Ovary (tissue), 10 donors: ENCODE measurements at places on chromosomes 13 and 19.
A peak's percentile ranks its signal among the peaks of the same experiment; 100 is the strongest.

DNA sequence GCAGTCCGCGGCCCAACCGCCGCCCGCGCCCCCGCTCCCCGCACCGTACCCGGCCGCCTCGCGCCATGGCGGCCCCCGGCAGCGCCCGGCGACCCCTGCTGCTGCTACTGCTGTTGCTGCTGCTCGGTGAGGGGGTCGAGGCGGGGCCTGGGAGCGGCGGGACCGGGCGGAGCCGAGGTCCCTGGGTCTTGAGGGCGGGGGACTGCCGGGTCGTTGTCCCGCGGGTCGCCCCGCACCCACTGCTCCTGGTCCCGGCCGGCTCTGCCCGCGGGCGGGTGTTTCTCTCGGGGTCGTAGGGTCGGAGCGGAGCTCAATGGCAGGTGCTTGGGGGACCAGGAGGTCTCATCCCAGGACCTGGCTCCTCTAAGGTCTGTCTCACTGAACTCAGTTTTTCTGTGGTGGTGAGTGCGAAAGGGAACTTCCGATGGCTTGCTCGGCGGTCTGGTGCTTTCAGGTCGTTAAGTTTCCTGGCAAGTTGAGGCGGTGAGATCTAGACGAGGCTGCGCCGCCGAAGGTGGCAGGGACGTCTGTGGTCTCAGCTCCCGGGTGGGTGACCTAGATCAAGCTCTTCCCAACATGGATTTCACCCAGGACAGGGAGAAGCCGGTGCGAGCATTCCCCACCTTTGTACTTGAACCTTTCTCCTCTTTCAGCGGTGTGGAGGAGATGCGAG lies 467 bp downstream of the LAMP1 start:
- peak; percentile 27 for DNase-seq

GRCh38 chr19:13848798-13849676 lies 27.9 kb upstream of the NANOS3 start:
- DNase-seq, result peak; percentile 57

DNA sequence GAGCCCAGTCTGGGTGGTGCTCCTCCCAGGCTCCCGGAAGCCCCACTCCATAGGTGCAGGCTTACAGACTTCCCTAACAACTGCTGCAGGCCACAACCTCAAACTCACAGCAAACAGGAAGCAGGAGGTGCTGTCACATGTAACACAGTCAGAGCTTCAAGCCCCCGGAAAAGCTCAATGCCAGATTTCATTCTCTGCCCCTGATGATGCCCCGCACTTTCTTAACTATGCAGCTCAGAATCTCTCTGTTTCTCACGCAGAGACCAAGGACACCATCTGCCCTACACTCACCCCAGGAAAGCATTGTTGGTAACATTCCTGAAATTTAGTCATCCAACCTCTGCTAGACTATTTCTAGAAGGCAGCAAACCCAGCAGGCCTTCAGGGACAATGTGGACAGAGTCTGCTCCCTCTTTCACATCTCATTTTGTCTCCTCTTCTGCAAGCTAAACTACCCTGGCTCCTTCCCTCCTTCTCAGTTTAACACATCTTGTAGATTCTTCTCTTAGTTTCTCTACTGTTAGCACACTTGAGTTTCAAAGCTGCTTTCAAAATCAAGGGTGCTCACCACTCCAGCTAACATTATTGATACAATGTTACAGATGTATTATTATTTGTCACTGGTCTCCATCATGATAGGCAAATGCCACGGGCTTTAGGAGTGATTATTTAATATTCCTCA lies 162.5 kb downstream of the KCTD12 start:
- DNase-seq, result no peak

- no peak for DNase-seq
Measured at GRCh38 chr13:52419080-52419479, 13.1 kb upstream of the THSD1 start.

GRCh38 chr19:19181488-19181998 lies 10.4 kb downstream of the BORCS8 start:
- DNase-seq, result no peak

- DNase-seq, result no peak
Measured at GRCh38 chr19:10740798-10741197, 22.9 kb downstream of the DNM2 start.

GRCh38 chr13:66335626-66336025 lies 894.5 kb downstream of the PCDH9 start:
- no peak for DNase-seq

- peak; percentile 89 for DNase-seq
Measured at GRCh38 chr19:19531951-19532805, 3.5 kb downstream of the YJEFN3 start.

DNA sequence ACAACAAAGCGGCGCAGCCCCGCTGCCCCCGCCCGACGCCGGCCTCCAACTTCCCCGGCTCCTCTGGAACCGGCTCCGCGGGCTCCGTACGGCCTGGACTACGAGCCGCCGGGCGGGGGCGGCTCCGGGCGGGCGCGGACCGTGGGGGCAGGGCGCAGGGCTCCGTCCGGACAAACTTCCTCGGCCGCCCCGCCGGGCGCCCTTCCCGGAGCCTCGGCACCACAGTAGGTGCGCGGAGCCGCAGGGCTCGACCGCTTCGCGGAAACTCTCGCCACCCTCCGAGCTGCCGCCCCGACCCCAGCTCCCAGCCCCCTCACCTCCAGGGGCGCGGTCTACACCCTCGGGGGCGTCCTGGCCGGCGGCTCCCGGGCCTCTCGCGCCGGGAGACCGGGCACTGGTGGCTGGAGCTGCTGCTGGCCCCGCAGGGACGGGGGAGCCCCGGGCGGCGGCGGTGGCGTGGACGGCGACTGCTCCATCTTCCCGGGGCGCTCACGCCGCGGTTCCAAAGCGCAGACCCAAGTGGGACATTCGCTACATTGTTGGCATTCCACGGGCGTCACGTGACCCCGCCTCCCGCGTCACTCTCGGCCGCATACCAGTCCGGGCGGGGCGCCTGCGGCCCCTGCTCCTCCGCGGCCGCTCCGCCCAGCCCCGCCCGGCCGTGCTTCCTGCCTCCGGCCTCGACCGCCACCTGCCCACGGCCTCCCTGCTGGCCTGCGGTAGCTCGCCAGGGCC lies at the start of gene LATS2:
Gene LATS2 (minus strand): TSS at position 558 of the 735 bp plus-strand sequence. CDS start 15,560 bp downstream, outside the sequence.
- peak; percentile 98 for DNase-seq

- no peak for DNase-seq
Measured at GRCh38 chr19:9735986-9736385, 32.6 kb downstream of the ZNF846 start.

GRCh38 chr19:12166626-12167025 lies 3.7 kb downstream of the ZNF136 start:
- DNase-seq, result no peak

- peak; percentile 75 for DNase-seq
Measured at GRCh38 chr19:51163257-51163656, 21.2 kb downstream of the SIGLEC7 start.

DNA sequence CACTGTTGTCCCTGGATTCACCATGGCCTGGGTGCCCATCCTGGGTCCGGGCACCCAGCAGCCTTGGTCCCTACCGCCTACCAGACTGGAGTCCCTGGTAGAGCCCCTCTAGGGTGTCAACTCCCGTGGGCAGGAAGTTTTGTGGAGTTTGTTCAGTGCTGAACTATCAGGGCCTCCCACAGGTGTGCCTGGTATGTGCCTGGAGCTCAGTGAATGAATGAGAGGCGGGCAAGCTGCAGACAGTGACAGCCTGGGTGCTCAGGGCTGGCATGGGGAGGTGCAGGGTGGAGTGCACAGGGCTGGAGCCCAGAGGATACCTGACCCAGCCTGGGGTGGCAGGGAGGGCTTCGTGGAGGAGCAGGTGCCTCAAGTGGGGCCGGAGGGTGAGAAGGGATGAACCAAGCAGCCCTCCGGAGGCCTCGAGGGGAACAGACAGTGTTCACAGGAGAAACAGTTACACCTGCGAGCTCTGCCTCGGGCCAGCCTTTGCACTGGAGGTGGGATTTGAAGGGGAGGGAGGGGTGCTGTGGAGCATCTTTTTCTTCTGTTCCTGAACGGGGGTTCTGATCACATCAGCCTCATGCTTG lies 29.6 kb downstream of the PAK4 start:
- no peak for DNase-seq

DNA sequence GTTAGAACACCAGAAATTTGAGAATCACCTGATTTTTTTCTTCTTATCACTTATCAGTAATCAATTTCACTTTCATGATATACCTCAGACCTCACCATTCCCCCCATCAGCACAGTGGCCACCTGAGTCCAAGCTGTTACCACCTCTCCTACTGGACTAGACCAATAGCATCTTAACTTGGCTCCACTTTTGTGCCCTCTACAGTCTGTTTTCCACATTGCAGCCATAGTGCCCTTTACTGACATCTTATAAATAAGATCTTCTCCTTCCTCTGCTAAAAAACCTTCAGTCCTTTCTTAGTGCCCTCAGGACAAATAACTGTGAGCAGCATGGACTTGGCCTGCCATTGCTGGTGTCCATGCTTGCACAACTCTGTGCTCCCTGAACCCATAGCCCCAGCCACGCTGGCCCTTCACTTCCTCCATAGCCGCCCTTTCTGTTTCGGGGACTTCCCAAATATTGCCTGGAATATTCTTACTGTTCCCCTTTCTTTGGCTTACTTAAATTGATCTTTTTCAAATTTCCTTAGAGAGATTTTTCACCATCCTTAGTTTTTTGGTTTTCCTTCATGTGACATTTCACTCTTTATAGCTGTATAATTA lies 380.8 kb downstream of the LMO7 start:
- no peak for DNase-seq

DNA sequence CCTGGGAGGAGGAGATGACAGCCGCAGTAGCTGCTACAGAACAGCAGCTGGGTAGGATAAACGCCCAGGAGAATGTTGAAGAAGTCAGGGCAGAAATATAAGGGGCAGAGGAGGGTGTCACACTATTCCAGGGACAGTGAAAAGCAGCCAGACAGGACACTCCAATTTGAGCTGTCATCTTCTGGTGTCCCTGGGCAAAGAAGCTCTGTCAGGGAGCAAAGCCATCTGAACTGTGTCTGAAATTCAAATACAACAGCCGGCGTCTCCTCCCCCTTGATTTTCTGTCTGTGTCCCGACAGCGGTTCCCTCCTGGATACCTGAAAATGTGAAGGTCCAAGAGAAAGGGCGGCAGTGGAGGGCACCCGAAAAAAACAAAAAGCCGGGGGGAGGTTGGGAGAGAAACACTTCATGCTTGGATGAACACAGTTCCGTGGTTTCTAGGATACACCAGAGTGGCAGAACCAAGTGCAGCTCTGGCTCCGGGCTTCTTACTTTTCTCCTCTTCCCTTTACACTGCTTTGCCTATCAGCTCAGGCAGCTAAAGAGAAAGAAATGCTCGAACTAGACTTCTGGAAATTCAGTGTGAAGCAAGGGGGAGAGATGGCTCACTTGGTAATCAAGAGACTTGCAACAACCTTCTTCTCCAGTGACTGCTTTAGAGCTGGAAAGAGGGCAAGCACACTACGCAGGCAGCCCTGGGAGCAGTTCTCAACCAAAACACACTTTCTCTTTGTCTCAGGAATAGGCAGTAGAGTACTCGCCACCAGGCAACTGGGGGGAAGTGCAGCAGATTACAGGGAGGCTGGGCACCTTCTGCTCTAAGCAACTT lies 465.6 kb downstream of the ITGBL1 start:
- DNase-seq, result no peak

GRCh38 chr13:79530270-79530669 lies 49.3 kb downstream of the NDFIP2 start:
- no peak for DNase-seq

DNA sequence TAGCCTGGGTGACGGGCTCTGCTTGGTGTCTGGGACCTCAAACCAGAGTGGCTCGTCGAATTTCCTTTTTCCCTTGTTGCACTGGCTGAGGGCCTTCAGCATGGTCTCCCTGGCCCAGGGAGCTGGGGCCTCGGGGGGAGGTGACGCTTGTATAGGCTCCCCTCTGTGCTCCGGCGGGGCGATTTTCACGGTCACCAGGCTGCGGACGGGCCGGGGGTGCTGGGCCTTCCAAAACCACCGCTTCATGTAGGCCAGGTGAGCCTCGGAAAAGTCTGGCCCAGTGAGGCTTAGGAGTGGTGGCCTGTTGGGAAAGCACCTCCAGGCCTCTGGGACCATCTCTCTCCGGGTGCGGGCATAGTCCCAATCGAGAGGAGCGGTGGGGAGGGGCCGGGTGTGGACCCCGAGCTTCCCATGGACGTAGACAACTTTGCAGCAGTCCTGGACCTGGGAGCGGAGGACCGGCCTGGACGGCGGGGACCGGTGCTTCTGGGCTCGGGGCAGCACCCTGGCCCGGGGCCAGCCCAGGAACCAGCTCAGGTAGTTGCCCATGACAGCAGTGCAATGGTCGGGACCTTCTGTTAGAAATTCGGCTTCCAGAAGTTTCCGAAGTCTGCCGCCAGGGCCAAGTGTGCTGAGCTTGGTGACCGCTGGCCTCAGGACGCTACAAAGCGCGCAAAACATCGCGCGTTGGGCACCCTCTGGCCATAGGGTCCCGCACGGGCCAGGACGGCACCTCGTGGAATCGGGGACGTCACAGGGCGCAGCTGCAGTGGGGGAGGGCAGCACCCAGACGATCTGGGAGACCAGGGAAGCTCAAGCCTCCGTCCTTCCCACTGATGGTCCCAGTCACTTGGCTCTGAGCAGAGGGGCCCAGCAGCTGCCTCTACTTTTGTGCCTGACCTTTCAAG lies 41.6 kb upstream of the MTUS2 start:
- DNase-seq, result no peak

DNA sequence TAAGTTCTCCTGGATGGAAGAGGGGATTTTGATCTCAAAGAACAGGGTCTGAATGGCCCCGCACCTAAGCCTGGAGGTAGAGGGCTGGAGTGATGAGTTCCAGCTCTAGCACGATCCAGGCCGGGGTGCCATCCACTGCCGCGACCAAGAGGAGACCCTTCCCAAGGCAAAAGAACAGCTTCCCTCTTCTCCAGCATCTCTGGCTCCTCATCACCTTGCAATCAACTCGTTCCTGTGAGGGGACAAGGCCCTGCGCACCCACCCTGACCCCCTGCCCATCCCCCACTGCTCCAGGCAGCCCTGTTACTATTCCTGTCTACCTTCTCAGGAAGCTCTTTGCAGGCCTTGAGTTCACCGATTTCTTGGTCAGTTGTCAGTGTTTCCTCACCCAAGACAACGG lies 17.8 kb downstream of the COL4A1 start:
- DNase-seq, result no peak

GRCh38 chr13:45870232-45870631 lies 18.7 kb upstream of the SIAH3 start:
- DNase-seq, result no peak

GRCh38 chr13:95650696-95651095 lies 6.2 kb upstream of the DZIP1 start:
- no peak for DNase-seq

DNA sequence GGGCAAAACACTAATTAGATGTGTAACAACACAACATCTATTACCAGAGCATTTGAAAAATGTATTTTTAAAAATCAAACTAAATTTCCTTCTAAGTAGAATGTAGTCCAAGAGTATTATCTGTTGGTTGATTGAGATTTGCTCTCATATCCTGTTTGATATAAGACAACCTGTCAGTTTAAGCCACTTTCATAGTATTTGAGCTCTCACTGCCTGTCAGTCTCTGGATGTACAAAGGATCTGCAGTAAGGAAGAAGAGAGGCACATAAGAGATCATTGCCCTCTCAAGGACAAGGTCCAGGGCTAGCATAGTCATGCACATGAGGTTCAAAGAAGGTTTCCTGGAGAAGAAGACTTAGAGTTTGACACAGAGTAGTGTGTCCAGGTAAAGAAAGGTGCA lies 57.4 kb downstream of the FGF14 start:
- no peak for DNase-seq
